Left lung (tissue), 14 donors: ENCODE measurements at places on chromosomes 3 and 15.
A peak's percentile ranks its signal among the peaks of the same experiment; 100 is the strongest.

DNA sequence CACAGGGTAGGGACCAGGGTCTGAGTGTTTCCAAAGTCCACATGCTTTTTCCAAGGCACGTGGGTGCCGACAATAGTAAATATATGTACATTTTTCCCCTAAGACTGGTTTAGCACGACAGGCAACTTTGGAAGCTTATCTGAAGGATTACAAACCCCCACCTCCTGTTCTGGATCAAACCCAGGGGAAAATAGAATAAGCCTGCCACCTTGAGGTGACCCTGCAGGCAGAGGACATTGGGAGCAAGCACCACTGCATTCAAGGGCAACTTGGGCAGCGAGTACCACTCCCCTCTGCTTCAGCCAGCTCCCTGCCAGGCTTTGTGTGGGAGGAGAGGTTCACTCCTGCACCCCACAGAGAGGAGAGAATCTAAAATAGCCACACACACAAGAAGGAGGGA lies 44.8 kb downstream of the KBTBD12 start:
- peak; percentile 42 for DNase-seq

DNA sequence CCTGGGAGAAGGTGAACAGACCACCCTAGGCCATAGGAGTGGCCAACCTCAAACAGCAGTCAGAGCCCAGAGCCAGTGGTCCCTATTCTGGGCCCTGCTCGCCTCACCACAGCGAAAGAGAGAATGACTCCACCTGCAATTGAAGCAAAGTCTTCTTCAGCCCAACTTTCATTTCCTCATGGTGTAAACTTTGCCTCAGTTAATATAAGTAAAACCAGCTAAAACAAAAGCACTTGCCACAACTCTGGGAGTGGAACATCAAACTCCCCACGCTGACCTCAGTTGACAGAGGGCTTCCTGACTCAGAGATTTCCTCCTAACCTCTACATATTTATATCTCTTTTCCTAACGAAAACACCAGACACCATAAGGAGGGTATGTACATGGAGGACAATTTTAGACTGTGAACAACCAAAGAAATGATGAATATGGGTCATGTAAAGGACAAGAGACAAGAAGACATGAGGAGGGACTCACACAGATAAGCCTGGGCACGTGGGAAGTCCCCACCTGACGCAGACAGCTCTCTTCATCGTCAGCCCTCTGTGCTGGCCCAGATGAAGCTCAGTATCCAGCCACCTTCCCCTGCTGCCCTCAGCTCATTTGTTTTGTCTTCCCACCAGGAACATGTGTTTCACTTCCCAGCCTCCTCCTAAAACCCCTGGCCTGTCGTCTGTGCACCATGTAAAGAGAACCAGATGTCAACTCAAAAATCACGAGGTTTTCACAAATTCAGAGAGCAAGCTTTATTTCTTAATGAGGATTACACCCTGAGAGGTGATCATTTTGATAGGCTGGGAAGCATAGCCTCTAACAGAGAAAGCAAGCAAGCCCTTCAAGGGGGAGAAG lies 140.9 kb downstream of the KCNMB2 start:
- peak; percentile 23 for DNase-seq

GRCh38 chr3:134709561-134710312 lies 58.9 kb upstream of the KY start:
- no peak for DNase-seq

DNA sequence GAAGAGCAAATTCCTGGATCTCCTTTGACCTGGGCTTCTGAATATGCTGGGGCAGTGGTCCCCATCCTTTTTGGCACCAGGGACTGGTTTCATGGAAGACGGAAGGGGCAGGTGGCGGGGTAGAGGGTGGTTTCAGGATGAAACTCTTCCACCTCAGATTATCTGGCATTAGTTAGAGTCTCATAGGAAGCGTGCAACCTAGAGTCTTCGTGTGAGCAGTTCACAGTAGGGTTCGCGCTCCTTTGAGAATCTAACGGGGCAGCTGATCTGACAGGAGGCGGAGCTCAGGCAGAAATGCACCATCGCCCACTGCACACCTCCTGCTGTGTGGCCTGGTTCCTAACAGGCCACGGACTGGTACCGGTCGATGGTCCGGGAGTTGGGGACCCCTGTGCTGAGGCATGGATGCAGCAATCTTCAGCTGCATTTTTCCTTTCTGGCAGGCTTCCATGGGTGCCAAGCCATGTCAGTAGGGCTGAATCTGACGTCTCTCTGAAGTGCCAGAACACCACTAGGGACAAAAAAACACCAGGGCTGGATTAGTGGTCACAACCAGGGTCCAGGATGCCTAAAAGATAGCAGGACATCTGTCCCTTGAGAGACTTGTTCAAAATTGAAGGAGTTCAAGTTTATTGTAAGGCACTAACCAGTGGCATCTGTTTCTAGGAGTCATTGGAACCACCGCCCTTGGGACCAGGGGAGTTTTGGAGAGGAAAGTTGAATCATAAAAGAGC lies 8.4 kb upstream of the GOLGB1 start:
- DNase-seq = no peak

DNA sequence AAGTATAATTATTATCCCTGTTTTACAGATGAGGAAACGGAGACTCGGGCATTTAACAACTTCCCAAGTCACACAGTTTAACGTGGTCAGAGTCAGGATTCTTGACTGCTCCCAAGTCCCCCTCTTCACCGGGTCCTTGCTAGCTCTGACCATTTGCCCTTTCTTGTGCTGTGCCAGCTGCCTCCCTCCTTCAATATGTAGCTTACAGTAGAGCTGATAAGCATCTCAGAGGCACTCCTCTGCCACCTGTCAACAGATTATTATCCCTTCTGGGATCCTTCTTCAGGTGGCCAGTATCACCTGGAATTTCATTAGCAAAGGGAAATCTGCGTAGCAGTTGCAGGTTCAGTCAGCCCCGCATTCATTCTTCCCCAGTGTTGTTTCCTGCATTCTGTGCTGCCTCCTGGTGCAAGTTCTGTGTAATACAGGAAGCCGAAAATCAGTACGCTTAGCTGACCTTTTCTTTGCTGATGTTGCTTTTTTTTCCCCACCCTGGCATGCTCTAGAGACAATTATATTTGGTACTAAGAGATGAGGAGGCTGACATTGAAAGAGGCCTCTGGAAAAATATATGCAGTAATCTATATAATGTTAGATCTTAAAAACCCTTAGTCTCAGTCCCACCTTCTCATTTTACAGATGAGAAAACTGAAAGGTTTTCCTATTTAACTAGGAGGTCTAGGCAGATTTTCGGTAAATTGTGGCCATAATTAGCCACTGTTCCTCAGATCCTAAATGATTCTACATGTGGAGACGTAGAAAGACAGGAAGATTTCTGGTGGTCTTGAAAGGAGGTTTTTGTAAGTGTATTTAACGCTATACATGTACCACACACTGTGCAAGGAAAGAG lies 24.8 kb downstream of the TMOD2 start:
- peak; percentile 49 for DNase-seq

DNA sequence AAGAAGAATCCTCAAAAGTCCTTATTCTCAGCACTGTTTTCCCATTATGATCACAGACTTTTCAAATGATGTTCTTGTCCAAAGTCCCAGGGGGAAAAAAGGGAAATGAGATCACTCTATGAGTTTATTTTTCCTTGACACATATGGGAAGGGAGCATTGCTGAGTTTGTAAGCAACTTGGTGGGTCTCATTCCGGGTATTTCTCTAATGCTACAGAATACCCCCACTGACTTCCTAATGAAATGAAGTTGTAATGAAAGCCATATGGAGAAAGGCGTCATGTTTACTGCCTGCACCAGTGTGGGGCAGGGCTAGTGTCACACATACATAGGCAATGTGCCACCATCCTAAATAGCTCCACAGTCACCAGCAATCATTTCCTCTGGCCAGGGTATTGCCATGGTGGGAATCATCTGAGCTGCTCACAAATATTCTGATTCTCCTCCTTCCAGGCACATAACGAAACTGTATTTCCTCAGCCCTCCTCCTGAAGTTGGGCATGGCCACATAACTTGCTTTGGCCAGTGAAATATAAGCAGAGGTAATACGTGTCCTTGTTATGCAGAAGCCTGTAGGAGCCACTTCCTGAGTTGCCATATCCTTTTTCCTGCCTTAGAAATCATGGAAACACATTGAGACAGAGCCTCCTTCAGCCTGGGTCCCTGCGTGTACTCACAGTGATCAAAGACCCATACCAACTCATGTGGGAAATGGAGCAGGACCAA lies 41.0 kb upstream of the C15orf61 start:
- no peak for DNase-seq

DNA sequence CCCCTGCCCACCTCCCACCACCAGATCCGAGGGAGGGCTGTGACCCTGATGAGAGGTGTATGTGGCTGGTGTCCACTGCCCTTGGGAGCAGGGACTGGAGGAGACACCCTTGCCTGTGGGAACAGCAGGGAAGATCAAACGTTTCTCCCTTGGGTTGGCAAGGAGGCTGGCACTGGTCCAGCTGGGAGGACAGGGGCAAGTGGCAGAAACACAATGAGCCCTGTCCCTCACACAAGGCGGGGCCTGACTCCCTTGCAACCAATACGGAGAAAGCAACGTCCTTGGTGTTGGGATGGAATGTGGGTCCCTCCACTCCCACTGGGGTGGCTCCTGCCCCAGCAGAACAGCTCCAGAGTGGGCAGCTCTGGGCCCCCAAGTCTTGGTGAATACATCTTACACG lies 5.2 kb downstream of the HYAL2 start:
- no peak for DNase-seq

- no peak for DNase-seq
Observed at GRCh38 chr15:79673416-79674123, 223.2 kb downstream of the MTHFS start.

DNA sequence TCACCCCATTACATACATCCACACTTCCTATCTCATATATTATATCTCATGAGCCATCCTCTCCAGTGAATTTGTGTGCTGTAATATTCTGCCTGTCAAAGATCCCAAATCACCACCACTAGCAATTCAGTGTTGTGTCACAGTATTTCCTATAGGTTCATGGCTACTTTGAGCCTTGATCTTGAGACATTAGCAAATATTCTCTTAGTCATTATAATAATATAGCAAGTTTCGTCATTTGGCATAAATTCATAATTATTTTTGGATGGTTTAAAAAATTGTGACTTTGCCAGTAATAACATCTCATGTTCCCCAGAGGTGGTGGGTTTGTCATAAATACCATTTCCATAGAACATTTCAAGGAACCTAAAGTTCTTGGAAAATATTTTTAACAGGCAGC lies 47.7 kb downstream of the CMSS1 start:
- no peak for DNase-seq

DNA sequence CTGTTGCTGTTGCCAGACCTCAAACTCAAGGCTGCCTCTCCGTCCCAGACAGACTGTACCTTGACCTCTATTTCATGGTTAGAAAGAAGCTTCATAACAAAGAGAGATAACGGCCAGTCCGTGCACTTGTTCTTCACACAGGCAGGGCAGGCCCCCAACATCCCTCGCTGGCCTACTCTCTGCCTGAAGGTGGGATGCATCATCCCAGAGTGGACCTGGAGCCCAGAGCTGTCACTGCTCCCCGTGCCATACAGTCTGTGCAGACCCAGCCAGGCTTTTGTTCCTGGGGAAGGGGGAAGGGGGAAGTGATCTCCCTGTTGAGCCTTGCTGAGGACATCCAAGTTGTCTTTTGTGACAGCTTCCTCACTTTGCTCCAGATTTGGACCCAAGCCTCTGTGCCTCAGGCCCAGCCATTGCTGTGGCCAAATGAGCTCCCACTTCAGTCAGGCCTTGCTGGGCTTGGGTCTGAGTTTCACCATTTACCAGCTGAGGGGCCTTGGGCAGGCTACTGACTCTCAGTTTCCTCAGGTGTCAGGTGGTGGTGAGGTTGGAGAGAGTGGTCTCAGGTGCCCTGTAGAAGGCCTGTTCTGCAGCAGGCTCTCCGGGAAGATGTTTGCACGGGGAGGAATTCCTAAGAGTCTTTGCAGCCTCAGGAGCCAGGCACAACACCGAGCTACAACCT lies 141.6 kb downstream of the DNAJB8 start:
- DNase-seq = no peak

- DNase-seq = no peak
Observed at GRCh38 chr3:98003306-98003969, 31.2 kb upstream of the RIOX2 start.

DNA sequence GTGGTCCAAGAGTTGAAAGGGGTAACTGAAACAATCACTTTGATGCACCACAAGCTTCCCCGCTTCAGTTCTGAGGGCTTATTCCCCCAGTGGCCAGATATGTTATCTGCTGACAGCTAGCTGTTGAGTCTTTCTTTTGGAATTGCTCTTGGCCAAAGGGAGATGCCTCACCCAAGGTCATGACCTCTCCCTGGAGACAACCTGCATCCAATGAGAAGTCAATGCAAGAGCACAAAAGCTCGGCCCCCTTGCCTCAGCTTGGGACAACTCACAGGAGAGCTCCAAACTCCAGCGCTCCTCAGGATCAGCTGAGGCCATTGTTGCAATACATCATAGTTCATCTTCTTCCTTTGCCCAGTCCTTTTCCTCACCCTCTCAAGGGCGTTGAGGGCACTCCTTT lies 31.0 kb upstream of the THBS1 start:
- no peak for DNase-seq

GRCh38 chr3:116145613-116146012 lies 299.7 kb downstream of the LSAMP start:
- DNase-seq = no peak

DNA sequence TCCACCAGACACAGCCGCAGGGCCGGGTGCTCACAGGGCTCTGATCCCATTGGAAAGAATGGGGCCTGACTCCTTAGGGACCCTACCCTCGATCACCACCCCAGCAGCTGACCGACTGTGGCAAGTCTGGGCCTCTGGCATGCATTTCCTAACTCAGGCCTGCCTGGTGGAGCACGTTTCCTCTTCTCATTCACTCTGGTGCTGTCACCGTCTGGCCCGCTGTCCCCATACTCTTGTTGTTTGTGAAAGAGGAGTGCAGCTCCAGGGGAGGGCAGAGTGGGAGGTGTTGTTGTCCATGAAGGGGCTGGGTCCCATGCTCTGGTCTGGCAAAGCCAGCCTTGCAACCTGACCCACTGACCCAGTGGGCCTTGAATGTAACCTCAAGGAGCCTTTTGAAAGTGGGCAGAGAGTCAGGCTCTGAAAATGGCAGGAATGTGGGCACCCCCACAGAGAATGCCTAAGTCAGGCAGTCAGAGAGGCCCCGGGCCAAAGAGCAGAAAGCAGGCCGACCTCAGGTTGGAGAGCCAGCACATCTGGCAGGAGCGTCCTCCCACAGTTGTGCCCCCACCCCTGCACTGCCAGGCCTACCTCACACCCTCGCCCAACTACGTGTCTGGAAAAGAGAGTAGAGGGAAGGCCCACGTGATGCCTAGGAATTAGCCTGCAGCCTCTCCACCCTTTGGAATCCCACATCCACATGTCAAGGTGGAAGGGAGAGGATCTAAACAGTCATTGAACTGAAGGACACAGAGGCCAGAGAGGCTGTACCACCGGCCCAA lies 10.9 kb downstream of the SEMA7A start:
- no peak for DNase-seq

- DNase-seq = no peak
Observed at GRCh38 chr3:11510001-11510340, 133.7 kb downstream of the VGLL4 start.
